ENCODE measurements at places on chromosomes 16 and 17.

DNA sequence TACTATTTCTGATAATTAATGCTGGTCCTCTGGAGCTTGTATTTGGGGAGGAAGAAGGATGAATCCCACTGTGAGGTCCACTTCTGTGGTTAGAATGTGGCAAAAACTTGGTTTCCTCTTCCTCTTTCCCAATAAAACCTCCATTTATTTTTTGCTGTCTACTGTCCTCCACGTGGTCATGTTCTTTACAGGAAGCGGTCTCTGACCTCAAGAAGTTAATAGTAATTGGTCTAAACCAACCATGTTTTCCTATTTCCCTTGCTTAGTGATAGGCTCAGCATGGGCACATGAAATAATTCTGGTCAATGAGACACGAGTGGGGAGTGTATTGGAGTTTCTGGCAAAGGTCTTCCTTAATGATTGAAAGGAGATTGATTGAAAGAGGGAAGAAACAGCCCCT is 33.9 kb downstream of the CHP2 start:
- DNase-seq = no peak

DNA sequence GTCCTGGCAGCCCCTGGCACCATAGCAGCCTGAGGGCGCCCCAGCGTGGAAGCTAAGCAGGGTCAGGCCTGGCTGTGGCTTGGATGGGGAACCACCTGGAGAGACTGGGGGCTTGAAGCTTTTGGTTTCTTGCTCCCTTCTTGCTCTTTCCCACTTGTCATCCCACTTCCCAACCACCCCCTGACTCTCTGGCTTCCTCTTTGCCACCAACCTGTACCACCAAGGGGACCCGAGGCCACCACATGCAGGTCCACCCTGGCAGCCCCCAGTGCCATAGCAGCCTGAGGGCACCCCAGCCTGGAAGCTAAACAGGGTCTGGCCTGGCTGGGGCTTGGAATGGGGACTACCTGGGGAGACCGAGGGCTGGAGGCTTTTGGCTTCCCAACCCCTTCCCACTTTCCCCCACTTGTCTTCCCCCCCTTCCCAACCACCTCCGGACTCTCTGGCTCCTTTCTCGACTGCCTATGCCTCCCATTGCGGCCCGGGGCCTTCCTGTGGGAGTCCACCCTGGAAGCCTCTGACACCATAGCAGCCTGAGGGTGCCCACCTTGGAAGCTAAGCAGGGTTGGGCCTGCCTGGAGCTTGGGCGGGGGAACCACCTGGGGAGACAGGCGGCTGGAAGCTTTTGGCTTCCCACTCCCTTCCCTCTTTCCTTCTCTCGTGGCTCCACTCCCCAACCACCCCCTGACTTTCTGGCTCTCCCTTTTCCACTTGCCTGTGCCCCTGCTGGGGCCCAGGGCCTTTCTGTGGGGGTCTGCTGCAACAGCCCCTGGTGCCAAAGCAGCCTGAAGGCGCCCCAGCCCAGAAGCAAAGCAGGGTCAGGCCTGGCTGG is 2294.4 kb downstream of the TP53TG3F start:
- no peak for DNase-seq

DNA sequence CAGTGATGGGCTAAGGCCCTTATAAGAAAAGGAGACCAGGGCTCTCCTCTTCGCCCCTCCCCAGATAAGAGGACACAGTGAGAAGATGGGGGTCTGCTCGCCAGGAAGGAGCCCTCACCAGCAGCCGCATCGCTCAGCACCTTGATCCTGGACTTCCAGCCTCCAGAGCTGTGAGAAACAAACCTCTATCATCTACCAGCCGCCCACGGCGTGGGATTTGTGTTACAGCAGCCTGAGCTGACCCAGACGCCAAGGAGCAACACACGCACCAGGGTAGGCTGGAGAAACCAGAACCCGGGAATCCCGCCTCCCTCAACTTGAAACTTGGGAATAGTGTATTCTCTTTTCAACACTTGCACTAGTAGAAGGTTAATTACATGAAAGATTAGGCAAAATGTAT is 4.2 kb upstream of the ZG16B start:
- no peak for DNase-seq

- DNase-seq = no peak
Observed at GRCh38 chr16:30342751-30343490, 12.2 kb downstream of the CD2BP2 start.

DNA sequence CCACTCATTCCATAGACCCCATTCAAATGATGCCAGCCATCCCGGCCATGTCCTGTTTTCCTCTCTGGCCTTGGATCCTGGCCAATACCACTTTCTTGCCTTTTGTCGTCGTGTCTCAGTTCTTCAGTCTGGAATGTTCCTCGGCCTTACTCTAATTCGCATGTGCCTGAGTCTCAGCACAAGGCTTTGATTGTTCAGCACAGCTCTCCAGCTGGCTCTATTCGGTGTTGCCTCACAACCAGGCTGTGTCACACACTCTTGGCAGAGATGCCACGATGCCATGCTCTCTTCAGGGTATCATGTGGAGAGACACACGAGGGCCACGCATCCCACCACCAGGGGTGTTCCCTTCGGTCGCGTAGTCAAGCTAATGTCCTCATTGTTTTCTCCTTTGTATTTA is 1.8 kb upstream of the VPS4A start:
- DNase-seq = no peak

- no peak for DNase-seq
Observed at GRCh38 chr16:77551357-77551756, 116.5 kb upstream of the ADAMTS18 start.
